Stimulated activated CD8-positive, alpha-beta memory T cell treated with anti-CD3 and anti-CD28 coated beads, Interleukin-15, amount 100 ng/mL, for 4 hours (primary cell): ENCODE measurements at places on chromosomes 4 and X.

DNA sequence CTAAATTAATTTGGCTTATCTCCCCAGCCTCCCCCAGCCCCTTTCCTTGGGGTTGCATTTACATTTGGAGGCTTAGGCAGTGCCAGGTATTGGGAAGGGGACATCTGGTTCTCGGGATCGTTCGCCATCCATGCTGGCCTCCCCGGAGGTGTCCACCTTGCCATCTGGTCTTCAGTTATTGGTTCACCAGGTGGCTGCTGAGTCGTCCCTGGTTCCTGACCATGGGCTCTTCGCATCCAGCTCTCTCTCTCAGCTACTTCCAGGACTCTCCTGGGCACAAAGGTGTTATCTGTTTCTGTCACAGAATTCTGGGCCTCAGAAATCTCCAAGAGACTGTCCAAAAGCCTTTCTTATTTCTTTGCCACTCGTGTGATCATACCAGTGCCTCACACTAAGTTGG lies 75.4 kb upstream of the SCOC start:
- DNase-seq, result no peak

- DNase-seq, result no peak
These were observed 41.9 kb upstream of the FRAS1 start for GRCh38 chr4:78014889-78015886.

DNA sequence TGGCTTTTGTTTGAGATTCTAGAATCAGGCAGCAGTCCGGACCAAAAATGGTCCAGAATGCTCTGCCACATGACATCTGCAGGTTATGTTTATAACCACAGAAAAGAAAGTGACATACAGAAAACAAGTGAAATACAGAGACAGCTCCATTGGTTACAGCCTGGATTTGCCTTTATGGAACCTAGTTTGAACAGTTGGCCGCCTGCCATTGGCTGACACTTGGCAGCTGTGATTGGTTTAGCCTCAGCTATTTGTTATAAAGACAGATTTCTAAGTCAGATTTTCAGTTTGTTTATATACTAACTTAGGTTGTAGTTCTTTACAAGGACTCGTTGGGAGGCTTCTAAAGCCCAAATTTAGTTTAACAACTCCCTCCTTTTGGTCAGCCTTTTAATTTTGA lies 40.8 kb upstream of the IL9R start:
- no peak for DNase-seq

DNA sequence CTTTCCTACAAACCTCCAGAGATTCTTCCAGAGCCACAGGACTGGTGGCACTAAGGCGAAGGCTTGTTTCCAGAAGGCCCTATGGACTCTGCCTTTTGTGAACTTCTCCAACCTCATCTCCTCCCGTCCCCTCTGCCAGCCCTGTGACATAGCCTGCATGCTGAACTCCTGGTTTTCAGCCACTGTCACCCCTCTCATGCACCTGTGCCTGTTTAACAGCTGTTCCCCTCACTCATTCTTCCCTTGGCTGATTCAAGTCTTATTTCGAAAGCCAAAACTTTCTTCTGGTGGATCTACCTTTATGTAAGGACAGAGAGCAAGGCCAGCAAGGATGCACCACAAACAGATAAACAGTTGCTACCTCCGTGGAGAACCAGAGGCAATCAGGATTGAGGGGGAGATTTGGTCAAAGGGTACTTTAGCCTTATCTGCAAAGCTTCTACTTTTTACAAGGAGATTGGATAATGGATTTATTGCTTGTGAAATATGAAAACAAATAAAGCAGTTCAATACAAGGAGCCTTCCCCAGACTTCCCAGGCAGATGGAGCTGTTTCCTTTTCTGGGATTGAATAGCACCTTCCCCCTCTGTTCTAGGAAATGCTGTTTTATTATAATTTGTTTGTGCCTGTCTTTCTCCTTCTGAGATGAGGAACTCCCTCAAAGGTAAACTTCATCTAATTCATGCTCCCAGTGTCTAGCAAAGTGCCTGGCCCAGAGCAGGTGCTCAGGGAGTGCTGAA lies 5.7 kb downstream of the CITED1 start:
- DNase-seq, result no peak

DNA sequence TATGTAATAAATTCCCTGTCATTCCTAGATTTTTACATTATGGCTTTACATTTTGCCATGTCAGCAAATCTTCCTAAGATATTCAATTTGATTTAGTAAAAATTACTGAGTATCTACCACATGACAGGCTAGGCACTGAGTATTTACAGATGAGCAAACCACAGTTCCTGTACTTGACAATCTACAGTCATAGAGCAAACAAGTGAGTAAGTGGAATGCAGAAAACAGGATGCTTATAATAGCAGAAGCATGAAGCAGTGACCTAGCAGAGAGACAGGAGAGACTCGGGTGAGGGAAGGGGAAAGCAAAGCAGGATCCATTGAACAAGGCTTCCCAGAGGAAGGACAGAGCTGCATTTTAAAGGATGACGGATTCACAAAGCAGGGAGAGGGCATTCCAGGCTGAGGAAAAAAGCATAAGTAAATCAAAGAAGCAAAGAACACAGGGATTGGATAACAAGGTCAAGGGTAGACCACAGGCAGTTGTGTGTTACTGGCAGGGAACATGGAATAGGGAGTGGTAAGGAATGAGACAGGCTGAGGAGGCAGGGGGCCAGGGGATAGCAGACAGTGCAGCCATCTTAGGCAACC lies 124.7 kb upstream of the C1QTNF7 start:
- DNase-seq, result no peak

DNA sequence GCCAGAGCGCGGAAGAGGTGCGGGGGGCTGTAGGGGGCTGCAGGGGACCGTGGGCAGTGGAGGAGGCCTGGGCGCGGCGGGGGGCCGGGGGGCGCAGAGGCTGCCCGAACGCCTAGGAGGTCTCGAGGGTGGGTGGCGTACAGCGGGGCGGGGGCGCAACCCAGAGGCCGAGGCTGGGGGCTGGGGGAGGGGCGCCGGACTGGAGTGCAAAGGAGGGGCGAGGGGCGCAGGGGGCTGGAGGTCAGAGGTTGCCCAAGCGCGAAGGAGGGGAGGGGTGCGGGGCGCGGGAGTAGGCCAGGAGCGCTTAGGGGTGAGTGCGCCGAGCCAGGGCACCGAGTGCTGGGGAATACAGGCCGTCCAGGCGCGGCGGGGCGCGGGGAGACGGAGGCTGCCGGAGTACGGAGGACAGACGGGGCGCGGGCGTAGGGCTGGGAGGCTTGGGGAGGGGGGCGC lies 255 bp downstream of the GYG2 start:
- no peak for DNase-seq

- DNase-seq, result peak; percentile 12
These were observed 30.6 kb upstream of the IL9R start for GRCh38 chrX:155966876-155967275.

DNA sequence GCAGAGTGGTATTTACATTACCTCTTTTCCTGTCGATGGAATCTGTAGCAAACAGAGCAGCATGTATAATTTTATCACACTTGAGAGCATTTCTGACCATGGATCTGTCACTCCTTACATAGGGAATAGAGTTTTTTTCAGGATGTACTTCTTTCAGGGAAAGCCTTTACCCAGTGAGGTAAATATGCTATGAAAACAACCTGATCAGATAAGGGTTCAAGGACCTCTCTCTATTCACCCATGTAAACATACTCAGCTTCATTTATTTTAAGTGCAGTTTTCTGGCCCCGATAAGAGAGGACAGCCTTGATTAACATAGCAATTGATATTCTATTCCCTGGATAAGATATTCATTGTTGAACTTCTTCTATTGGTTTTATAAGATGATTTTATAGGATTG lies 87.3 kb upstream of the ESX1 start:
- DNase-seq, result no peak

DNA sequence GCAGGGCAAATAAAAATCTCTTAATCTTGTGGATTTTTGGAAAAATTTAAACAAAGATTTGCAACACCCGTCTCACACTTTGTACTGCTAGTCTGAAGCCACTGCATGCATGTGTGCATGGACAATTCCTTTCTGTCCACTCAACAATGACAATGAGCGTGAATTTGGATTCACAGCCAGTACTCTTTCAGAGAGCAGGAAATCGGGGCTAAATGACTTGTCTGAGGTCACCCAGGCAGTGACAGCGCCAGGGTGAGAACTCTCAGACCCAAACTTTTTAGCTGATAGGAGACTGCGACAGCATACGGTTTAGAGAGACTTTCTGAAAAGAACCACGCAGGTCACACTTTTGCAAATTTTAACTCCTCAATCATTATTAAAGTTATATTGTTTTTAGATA lies 90.9 kb downstream of the ZNF827 start:
- DNase-seq, result no peak

DNA sequence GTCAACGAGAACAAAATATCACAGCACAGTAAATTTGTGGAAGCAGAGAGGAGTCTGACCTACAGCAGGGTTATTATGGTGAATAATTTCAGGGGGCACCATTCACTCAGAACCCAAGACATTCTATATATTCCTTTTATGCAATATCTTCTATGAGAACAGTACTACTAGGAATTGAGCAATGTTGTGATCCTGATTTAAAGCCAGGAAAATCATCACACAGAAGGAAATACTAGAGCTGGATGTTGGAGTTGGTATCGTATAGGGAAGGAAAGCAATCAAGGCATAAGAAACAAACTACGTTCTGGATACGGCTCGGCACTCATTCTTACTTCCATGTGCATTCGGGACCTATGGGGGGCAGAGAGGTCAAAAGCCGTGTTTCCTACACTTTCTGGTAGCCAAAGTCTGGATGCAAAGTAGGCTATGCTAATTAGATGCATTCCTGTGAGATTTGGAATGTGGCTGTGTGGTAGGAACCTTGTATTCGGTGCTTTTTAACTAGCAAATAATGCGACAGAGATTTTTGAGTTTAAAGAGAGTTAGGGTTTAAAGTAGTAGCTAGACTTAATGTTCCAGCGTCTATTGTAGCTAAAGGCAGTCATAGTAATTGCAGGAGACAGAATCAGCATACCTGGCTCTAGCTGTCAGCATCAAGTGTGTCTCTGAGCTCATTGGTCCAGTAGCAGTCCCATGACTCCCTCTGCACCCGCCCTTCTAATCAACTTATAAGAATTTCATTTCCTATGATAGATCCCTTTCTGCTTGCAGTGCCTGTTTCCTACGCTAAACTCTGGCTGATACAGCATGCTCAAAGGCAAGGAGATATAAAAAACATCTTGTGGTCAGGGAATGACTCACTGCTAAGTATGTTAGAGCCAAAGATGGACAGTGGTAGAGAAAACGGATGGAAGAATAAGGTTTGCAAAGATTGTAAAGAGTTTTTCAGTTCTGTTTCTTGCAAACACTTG lies 43.3 kb upstream of the PDGFC start:
- DNase-seq, result no peak

- DNase-seq, result no peak
These were observed 221.2 kb upstream of the STK26 start for GRCh38 chrX:131801911-131802310.

GRCh38 chr4:687971-688853 lies 739 bp downstream of the SLC49A3 start:
- DNase-seq, result no peak

DNA sequence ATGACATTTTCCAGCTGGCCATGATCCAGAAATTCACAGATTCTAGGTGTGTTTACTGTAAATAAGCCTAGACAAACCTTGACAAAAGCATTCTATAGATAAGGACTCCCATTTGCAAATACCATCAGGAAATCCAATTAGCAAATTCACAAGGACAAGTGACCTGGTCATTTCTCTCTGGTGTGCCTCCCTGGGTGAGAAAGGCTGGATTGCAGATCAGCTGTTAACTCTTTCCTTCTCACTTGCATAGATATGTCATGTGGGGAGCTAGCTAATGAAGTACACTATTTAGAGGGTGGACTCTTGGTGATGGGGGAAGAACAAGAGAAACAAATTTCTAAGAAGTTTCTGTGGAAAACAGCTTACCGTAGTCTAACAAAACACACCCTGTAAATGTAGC lies 58.9 kb downstream of the MOSPD2 start:
- DNase-seq, result no peak

GRCh38 chr4:57083090-57083489 lies 27.1 kb downstream of the IGFBP7 start:
- DNase-seq, result no peak

DNA sequence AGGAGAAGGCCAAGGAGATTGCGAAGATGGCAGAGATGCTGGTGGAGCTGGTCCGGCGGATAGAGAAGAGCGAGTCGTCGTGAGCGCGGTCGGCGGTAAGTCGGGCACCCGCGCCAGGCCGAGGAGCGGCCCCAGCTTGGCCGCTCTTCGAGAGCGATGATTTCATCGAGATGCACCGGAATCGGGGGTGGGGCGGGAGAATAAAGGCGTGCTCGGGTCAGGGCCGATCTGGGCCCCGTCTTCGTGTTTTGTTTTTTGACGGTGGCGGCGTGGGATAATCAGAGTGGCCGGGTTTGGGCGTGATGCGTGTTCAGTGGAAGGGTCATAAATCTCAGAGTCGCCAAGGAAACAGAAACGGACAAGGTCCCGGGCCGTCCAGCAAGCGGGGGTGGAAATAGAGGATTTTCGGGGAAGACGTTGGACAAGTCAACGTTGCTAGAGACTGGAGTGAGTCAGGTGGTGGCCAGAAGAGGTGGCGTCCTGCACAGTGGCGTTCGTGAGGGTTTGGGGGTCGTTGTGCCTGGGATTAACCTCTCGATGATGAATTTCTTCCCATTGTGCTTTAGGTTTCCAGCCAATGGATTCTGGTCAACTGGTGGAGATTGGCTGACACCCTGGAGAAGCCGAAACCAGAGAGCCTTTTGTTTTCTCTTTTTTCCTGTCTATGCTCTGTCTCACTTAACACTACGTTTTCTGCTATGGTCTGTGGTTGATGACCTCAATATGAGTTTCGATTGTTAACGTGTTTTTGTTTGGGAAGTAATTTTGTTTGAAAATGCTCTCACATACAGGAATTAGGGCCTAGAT lies 882 bp downstream of the MRFAP1 start:
- DNase-seq, result peak; percentile 17

DNA sequence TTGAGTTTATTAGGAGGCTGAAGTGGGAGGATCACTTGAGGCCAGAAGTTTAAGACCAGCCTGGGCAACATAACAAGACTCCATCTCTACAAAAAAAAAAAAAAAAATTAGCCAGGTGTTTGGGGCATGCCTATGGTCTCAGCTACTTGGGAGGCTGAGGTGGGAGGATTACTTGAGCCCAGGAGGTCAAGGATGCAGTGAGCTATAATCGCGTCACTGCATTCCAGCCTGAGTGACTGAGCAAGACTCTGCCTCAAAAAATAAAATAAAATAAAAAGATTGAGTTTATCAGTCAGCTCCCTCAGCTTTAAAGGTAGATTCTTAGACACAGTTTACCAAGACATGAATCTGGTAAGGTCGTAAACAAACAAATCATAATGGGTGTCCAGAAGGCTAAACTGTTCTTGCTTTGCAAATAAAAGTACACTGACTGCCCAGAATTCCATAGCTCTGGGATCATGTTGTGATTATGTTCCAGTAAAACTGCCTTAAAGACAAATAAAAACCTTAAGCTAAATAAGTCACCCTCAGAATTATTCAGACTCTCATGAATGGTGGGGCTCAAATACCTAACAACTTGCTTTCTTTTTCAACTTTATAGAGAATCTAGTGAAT lies 18.7 kb downstream of the APOO start:
- no peak for DNase-seq

GRCh38 chr4:159185591-159186023 lies 82.7 kb downstream of the RAPGEF2 start:
- DNase-seq, result no peak

GRCh38 chr4:102560571-102561341 lies 59.6 kb downstream of the NFKB1 start:
- no peak for DNase-seq
